Stimulated activated CD4-positive, alpha-beta T cell treated with anti-CD3 and anti-CD28 coated beads, Interleukin-1b, Interleukin-23, amount 100 ng/mL, for 24 hours (primary cell): ENCODE measurements at places on chromosomes 6 and 20.

DNA sequence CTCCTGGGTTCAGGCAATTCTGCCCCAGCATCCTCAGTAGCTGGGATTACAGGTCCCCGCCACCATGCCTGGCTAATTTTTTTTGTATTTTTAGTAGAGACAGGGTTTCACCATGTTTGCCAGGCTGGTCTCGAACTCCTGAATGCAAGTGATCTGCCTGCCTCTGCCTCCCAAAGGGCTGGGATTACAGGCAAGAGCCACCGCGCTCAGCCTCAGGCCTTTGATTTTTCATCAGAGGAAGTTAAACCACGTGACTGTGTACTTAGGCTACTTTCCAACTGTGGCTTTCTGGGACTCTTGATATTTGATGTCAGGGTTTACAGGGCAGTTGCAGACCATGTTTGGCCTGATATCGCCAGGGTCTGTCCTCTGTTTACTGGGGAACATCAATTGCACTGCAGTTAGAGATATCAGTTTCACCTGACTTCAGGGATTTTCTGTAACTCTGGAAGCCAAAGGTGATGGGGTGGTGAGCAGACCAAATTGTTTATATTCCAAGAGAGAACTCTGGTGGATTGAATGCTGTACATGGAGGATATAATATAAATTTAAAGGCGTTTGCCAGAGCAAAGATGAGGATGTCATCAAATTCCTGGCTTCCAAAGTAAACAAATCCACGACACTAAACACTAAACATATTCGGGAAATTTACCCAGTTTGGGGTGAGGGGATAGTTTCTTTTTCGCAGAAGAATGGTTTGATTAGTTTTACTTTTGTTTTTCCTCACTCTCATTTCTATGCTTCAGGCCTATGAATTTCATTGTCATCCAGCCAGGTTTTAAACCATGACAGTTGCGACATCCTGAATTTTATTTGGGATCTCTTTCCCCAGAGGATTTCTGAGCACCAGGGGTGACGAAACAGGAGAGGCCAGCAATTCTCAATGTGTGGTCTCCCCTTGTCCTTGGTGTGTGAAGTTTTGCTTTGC lies 4.2 kb downstream of the PSMF1 start:
- DNase-seq, result no peak

DNA sequence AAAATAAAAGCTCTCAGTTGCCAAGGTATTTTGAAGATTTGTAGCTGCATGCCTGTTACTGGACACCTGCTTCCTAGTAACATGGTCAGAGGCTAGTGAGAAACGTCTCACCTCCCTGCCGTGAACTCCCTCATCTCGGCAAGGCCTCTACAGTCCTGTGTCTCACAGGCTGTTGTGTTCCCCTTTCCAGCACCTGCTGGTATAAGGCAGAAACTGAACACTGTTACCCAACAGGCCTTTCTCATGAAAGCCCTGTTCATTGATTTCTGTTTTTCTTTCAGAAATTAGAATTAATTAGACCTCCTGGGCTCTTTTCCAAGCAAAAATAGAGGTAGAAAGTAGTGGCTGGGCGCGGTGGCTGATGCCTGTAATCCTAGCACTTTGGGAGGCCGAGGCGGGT lies 17.6 kb upstream of the SRSF3 start:
- DNase-seq, result no peak

DNA sequence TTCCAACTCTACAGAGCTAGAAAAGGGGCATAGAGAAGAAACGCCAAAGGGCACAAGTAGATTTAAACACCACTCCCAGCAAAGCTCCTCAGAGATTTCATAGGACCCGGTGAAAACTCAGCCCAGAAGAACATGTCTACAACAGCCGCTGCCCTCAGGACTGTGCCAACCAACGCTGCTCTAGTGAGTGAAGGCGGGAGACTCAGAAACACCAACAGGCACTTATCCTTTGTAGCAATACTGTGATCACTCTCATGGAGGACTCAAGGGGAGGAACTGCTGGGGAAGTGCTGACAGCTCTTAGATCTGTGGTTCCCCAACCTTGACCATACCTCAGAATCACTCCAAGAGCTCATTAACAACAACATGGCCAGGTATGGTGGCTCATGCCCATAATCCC lies 39.5 kb downstream of the STAU1 start:
- no peak for DNase-seq

DNA sequence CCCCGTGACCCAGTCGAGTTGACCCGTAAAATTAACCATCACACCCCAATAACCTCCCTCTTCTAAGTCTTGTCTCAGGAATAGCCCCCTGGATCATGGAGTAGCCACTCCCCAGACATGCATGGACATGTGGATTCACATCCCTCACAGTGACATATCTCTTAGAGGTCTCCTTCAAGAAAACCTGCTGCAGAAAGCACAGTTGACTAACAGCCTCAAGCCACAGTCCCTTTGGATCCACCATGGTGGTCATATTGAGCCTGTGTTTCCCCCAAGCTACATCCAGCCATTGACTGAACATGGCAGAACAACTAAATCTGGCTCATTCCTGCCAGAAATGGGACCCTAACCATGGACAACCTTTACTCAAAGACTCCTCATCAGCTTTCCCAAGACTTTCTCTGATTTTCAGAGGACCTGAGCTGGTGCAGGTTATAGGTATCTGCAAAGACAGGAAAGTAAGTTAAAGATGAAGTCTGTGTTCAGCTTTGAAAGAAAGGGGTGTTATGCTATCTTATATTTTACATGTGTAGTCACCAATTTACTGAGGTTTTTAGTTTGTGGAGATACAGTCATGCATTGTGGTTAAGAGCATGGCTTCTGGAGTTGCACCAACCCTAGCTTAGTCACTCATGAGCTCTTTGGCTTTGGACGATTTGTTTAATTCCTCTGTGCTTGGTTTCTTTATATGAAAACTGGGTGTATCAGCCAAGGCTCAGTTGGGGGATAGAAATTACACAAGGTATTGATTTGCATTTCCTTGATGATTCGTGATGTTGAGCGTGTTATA lies 219.1 kb downstream of the MYLK4 start:
- DNase-seq, result no peak

- peak; percentile 4 for DNase-seq
Observed at GRCh38 chr6:12113190-12113577, 101.1 kb downstream of the HIVEP1 start.
